Neuronal stem cell (in vitro differentiated cells): ENCODE measurements at places on chromosomes 5 and 9.

- DNase-seq: no peak
Observed at GRCh38 chr5:141343242-141343952, at the start of gene PCDHGA3. PCDHGA3 (plus strand) TSS chr5:141343829; CDS start chr5:141344034, 205 bp downstream.

DNA sequence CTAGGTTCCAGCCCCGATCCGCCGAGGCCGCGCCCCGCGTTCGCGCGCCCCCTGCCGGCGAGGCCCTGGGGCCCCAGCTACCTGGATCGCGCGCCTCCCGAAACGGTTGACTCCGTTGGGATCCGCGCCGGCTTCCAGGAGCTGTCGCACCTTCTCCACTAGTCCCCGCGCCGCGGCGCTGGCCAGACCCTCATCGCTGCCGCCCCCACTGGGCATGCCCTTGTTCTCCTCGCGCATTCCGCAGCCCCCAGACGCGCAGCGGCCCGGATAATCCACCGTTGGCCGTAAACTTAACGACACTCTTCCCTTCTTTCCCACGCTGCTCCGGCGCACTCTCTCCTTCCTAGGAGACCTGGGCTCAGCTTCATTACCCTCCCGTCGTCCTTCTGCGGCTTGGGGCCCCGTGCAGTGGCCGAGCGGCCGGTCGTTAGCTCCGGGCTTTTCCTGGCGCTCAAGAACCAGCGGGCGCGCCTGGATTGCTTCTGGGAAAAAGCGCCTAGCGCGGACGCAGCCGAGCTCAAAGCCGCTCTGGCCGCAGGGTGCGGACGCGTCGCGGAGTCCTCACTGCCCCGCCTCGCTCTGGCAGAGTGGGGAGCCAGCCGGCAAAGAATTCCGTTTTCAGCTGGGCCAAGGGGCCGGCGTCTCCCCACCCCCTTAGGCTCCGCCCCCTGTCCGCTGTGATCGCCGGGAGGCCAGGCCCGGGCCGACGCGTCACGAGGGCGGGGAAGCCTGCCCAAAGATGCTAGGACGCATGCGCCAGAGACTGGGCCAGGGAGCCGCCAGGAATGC lies at the start of gene CDKN2B:
Gene CDKN2B (minus strand): TSS at position 589 of the 789 bp plus-strand sequence. CDS start 352 bp downstream, at position 237.
- peak; percentile 91 for DNase-seq

DNA sequence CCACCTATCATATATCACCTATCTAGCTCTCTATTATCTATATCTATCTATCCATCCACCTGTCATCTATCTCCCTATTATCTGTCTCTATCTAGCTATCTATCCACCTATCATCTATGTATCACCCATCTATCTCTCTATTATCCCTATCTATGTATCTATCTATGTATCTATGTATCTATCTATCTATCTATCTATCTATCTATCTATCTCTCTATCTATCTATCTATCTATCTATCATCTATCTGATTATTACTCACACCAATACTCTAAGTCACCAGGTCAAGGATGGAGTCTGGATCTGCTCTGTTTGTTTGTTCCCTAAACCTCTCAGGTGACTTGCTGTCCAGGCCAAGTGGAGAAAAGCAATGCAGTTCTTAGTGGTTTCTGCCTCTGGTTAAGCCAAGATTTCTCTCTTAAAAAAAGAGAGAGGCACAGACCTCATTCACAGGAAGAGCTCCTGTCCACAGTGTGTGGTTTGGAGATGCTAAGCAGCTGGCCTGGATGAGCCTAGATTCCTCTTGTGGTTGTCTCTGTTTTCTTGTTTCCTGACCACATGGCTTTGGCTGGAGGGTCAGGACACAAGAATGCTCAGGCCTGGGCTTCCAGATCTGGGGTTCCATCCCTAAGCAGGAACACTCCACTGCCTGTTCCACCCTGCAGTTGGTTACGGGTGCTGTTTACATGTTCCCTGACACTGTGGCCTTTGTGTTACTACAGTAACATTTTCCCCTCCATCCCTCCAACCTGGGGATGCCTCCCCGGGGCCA lies 133.4 kb downstream of the PHF2 start:
- DNase-seq: no peak

DNA sequence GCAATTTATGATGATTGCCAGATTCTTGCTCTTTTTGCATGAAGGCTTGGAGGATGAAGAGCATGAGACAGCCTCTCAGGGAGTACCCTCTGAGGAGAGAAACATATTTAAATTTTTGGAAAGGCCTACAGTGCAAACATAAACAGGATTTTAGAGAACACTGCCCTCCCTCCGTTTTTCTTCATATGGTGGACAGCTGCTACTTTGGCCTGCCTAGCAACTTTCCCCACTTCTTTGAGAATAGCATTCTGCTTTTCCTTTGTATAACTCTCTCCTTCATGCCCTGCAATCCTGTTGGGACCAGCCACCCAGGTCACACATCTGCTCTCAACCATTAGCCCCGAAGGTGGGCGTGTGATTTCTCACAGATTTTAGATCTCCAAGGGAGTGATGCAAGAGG lies 20.5 kb upstream of the TXN start:
- DNase-seq: no peak

GRCh38 chr9:100937382-100937781 lies 91.1 kb upstream of the PLPPR1 start:
- no peak for DNase-seq

- no peak for DNase-seq
Observed at GRCh38 chr5:127447827-127448226, 69.6 kb upstream of the PRRC1 start.

- DNase-seq: no peak
Observed at GRCh38 chr5:170363671-170364070, 25.5 kb downstream of the KCNMB1 start.

DNA sequence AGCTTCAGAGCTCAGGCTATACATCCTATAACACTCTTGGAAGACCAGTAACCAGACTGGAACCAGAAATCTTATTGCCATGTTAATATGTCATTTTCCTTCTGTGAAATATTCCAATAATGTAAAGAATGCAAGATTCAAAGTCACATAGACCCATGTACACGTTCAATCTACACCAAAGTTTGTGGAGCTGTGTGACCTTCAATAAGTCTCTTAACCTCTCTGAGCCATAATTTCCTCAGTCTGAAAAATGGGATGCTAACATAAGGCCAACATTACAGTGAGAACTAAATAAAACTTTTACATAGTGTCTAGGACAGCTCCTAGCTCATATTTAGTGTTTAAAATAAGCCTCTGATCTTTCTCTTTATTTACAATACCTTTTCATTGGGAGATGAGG lies 70.4 kb downstream of the ARRDC3 start:
- DNase-seq: no peak

DNA sequence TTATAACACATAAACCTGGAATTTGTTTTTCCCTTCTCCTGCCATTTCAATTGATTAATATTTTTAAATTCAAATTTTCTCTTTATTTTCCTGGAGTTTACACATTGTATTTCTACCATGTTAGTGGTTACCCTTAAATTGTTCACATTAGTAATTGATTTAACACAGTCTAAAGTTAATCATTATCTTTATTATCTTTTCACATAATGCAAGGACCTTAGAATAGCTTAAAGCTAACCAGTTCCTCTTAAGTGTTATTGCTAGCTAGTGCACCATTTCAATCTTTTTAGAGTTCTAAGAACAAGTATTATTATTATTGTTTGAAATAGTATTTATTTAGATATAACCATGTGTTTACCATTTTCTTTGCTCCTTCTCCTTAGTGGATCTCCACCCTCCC lies 251.2 kb upstream of the FBXL7 start:
- no peak for DNase-seq
